Hematopoietic multipotent progenitor cell treated with erythropoietin and hydrocortisone succinate and interleukin-3 and kit ligand, for 6 days (in vitro differentiated cells): ENCODE measurements at places on chromosomes 11 and 22.

GRCh38 chr22:34761111-34761510 lies 304.8 kb upstream of the ISX start:
- DNase-seq: no peak

- DNase-seq: no peak
Observed at GRCh38 chr11:106249617-106250239, 172.3 kb downstream of the AASDHPPT start.

DNA sequence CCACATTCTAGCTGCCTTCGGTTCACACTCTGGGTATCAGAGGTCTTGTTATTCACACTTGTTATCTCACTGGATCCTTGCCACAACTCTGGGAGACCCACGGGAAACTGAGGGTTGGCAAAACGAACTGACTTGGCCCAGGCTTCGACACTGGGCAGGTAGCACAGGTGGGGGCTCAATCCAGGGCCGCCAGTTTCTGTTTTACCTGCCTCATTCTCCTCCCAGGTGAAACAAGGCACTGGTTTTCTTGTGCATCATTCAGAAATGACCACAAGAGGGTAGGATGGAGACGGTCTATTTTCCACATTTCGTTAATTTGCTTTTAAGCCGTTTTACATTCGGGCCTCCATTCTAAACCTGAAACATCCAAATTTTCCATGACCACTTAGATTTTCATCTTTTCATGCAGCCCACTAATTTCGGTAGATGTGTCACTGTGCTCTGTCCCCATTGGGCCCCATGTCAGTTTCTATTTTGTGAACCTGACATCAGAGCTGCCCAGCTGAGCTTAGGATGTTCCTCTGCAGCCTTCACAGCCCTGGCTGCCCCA lies 108.1 kb downstream of the KIAA1671 start:
- DNase-seq: no peak

- no peak for DNase-seq
Observed at GRCh38 chr22:36455571-36456463, 25.6 kb downstream of the TXN2 start.

GRCh38 chr22:17823226-17823625 lies 49.0 kb upstream of the BID start:
- no peak for DNase-seq

- peak; percentile 50 for DNase-seq
Observed at GRCh38 chr22:37193629-37194191, 5.7 kb upstream of the C1QTNF6 start.

DNA sequence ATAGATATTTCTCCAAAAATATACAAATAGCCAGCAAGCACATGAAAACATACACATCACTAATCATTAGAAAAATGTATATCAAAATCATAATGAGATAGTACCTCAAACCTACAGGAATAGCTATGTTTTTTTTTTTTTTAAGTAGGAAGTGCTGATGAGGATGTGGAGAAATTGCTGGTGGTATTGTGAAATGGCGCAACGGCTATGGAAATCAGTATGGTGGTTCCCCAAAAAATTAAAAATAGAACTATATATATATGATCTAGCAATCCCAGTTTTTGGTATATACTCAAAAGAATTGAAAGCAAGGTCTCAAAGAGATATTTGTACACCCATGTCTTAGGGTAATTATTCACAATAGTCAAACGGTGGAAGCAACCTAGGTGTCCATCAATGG lies 46.0 kb upstream of the HIPK3 start:
- peak; percentile 16 for DNase-seq

DNA sequence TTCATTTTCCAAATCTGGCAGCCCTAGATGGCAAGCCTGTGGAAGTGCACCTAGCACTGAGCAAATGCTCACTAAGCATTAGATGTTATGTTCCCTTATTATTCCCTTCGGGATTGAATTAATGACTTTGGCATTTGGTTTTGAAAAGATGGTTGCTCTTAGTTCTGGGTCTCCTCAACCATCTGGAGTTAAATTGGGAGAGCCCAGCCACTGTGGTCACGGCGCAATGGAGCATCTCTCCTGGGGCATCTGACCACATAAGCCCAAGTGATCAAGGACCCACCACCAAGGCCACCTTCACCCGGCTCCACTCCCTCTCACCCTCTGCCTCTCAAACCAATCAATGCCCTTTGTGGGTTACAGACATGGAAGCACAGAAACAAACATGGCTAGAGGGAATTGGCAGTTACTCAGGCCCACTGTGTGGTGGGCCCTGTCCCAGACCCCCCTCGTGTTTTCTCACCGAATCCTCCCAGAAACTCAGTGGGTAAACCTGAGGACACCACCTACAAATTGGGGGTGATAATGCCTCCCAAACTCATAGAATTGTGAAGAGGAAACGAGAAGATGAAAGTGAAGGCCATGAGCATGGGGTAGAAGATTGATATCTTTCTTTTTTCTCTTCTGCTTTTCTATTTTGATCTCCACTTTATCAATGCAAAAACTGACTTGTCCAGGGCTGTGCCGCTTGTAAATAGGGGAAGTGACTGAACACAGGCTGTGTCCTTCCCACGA lies 52.2 kb downstream of the IRAG1 start:
- DNase-seq: peak; percentile 71

- no peak for DNase-seq
Observed at GRCh38 chr11:25734591-25735211, 597.2 kb upstream of the ANO3 start.

GRCh38 chr11:64223001-64223651 lies 2.9 kb downstream of the TRPT1 start:
- DNase-seq: no peak

DNA sequence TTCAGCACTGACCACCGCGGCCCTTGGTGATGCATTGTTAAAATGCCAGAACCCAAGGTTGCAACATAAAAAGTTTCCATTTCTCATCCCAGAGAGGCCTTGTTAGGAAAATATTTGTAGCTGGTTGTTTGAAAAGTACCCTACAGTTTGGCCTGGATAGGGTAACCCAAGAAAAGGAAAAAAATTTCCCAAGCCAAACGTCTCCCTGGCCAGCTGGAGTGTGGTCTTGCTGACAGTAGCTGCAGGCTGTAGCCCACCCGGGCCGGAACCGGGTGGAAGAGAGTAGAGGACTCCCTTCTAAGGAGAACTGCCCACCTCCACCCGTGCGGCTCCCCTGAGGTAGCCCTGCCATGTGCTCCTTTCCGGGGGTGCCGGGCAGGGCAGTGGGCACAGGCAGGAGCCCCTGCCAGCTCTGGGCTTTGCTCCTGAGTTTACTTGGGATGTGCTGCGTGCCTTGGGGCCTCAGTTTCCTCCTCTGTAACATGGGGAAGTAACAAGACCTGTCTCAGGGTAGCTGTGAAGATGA lies 38.5 kb downstream of the IGHMBP2 start:
- DNase-seq: no peak

- no peak for DNase-seq
Observed at GRCh38 chr11:62150887-62151736, 27.3 kb downstream of the INCENP start.
